Activated naive CD4-positive, alpha-beta T cell (primary cell): ENCODE measurements at places on chromosomes 11 and 22.

DNA sequence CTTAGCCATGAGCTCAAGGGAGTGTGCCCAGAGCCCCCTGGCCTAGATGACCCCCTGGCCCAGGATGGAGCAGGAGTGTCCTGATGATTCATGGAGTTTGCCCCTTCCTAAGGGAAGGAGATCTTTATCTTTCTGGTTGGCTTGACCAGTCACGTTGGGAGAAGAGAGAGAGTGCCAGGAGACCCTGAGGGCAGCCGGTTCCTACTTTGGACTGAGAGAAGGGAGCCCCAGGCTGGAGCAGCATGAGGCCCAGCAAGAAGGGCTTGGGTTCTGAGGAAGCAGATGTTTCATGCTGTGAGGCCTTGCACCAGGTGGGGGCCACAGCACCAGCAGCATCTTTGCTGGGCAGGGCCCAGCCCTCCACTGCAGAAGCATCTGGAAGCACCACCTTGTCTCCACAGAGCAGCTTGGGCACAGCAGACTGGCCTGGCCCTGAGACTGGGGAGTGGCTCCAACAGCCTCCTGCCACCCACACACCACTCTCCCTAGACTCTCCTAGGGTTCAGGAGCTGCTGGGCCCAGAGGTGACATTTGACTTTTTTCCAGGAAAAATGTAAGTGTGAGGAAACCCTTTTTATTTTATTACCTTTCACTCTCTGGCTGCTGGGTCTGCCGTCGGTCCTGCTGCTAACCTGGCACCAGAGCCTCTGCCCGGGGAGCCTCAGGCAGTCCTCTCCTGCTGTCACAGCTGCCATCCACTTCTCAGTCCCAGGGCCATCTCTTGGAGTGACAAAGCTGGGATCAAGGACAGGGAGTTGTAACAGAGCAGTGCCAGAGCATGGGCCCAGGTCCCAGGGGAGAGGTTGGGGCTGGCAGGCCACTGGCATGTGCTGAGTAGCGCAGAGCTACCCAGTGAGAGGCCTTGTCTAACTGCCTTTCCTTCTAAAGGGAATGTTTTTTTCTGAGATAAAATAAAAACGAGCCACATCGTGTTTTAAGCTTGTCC, 14.3 kb downstream of the ADORA2A start:
- no peak for DNase-seq

DNA sequence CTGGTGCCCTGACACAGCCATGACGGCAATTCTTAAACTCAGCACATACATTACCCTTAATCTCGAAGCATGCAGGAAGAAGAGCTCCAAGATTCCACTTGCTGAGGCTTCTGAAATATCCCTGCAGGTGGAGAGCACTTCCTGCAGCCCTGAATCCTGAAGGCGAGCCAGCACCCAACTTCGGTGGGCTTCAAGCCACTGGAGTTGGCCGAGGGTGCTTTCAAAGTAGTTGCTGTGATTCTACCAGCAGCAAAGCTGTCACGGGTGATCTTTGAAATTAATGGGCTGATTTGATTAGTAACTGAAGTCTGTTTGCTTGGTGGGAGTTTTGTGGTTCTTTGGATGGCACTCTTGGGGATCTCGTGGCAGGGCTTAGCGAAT, 9.0 kb upstream of the FTH1 start:
- no peak for DNase-seq

DNA sequence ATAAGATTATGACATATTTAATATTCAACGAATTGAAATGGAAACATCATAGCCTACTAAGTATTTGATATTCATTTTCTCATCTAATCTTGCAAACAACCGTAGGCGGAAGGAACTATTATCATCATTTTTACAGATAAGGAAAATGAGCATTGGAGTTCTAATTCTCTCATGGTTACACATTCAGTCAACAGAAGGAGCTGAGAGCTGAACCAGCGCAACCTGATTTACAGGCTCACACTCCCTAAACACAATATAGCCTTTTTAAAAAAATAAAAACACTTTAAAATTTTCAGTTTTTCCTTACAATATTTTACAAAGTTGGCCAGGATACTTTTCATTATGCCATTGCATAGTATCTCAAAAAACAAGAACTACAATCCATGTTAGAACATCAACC, 74.8 kb downstream of the APOL5 start:
- DNase-seq, result no peak

GRCh38 chr11:23013509-23013908, 153.2 kb upstream of the CCDC179 start:
- DNase-seq, result no peak

GRCh38 chr11:47376107-47376524, 2.2 kb downstream of the SPI1 start:
- DNase-seq, result no peak

DNA sequence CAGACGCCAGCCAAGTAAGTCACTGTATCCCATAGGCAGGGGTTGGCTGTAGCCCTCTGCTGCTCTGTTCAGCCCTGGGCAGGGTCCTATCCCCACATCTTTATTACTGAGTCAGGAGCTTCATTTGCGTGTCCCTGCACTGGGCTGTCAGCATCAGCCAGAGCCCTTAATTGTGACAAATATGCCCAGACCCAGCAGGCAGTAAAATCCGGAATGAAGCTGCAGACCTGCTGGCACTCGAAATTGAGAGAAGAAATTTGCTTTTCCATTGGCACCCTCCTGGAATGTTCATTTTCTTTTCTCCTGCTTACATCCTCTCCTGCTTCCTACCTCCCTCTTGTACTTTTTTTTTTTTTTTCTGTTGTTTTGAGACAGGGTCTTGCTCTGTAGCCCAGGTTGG, 43.8 kb downstream of the CEP164 start:
- DNase-seq, result no peak

DNA sequence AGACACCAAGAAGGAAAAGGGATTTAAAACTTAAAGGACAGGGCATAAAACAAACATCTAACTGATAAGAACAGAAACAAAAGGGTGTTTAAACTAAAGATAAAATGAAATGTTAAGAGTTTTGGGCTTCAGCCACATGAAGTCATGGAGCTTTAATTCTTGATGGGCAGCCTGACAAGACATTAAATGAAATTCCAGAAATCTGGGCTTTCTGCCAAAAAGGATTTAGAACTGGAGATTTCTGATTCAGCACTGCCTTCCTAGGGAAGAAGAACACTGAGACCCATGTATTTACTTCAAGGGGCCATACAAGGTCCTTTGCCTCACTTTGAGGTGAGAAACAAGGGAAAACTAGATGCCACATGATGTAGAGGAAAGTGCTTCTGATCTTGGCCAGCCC, 355.9 kb upstream of the RAG2 start:
- no peak for DNase-seq
